Suppressor macrophage treated with lipopolysaccharide for 1 hour (primary cell): ENCODE measurements at places on chromosomes 4 and X.

DNA sequence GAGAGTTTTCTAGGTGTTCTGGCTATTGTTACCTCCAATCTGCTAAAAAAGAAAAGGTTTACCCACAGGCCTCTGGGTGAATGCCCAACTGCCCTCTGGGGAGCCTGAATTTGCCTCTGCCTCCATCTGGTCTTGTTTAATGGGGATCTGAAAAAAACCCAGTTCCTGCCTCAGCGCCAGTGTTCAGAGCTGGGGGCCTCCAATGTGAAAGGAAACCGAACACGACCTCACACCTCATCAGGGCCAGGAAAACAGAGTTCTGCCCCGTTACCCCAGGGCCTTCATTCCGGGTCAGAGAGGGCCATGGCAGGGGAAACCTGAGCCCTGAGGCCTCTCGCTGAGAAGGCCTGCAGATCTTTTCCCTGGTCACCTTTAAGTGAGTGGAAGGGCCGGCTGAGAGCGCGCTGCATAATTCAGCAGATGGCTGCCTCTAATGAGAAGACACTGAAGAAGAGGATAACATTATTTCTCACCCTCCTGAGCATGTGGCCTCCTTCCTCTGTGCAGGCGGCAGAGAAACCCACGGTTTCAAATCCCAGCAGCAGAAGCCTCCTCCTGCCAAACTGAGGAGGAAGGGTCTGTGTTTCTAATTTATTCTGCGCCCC lies 6.8 kb downstream of the SEPTIN6 start:
- peak; percentile 20 for DNase-seq

GRCh38 chr4:41620594-41621256 lies 82.8 kb downstream of the LIMCH1 start:
- no peak for DNase-seq

DNA sequence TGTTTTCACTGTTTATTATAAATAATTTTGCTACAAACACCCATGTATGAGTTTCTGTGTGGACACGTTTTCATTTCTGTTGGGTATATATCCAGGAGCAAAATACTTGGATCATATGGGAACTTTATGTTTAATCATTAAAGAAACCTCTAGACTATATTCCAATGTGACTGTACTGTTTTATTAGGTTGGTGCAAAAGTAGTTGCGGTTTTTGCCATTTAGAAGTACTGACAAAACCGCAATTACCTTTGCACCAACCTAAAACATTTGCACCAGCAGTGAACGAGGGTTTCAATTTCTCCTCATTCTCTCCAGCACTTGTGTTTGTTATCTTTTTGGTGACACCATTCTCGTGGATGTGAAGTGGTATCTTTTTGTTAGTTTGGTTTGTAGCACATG lies 565.0 kb downstream of the TRIML1 start:
- DNase-seq: no peak

DNA sequence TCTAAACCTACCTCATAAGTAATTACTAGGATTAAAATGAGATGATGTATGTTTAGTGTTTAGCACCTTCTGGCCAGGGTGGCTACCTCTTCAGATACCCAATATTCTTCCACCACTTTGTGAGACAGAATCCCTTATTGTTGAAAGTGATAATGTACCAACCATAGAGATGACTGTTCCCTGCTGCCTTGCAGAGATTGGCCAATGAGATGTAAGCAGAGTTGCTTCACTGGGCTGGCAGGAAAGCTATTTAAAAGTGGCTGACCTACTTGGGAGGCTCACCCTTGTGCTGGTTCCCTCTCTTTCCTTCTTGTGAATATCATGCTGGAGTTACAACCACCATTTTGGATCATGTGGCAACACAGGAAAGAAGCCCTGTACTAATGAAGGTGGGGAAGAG lies 58.9 kb downstream of the TMEM154 start:
- DNase-seq: no peak

GRCh38 chr4:5863461-5864113 lies 29.3 kb downstream of the CRMP1 start:
- peak; percentile 47 for DNase-seq

- no peak for DNase-seq
Observed at GRCh38 chr4:166957451-166957850, 276.8 kb downstream of the SPOCK3 start.

DNA sequence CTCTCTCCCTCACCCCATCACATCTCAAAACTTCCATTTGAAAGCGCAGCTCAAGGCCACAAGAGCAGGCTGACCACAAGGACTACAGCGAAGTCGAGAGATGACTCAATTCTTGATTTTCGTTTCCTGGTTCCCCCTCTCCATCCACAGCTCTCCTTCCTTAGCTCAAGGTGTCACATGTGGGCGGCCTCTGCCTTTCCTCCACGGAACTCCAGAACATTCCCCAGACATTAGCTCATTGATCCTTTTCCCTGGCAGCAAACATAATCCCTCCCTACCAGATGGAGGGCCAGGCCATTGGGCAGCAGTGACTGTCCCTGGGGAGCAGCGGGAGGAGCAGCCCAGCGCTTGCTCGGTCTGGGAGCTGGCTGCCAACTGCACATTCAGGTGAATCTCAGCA lies 56.3 kb downstream of the CCDC149 start:
- no peak for DNase-seq

GRCh38 chrX:114583646-114584374 lies at the start of gene HTR2C:
Gene HTR2C, plus strand, starts transcription at chrX:114584086. Its CDS starts 142,851 bp downstream, at chrX:114726937.
- no peak for DNase-seq

DNA sequence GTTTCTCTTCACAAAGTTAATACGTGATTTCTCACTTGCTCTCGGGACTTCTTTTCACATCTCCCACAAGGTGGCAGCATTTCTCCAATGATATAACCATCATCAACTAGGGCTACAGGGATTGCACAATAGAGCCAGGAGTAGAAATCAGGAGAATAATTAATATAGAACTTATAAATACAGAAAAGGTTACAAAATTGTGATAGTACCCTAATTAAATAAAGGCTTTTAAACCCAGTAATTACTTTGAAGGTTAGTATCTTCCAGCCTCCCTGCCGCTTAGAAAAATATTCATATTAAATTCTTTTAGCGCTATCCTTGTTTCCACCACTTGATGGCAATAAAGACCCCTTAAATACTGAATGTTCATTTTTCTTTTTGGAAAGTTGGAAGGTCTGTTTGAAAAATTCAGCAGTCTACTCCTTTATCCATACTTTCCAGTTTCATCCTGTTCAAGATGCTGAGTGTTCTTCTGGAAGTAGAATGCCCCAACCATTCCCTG lies 65.8 kb downstream of the RASGEF1B start:
- DNase-seq: peak; percentile 78

DNA sequence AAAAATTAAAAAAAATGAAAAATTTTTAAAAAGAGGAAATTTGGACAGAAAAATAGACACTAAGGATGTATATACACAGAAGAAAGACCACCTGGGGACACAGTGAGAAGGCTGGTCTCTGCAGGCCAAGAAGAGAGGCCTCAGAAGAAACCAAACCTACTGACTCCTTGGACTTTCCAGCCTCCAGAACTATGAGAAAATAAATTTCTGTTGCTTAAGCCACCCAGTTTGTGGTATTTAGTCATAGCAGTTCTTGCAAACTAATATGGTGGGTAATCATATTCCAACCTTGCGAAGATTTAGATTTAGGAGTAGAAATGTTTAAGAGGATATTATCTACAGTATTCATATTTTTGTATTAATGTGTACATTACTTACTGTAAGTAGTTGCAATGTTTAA lies 56.4 kb downstream of the COQ2 start:
- DNase-seq: no peak

- DNase-seq: no peak
Observed at GRCh38 chr4:86611757-86612156, 17.6 kb downstream of the PTPN13 start.

GRCh38 chr4:145347684-145348083 lies 134.0 kb upstream of the SMAD1 start:
- no peak for DNase-seq

GRCh38 chr4:985123-985830 lies 1.6 kb upstream of the IDUA start:
- peak; percentile 81 for DNase-seq

- no peak for DNase-seq
Observed at GRCh38 chr4:61723492-61723891, 523.4 kb downstream of the ADGRL3 start.

DNA sequence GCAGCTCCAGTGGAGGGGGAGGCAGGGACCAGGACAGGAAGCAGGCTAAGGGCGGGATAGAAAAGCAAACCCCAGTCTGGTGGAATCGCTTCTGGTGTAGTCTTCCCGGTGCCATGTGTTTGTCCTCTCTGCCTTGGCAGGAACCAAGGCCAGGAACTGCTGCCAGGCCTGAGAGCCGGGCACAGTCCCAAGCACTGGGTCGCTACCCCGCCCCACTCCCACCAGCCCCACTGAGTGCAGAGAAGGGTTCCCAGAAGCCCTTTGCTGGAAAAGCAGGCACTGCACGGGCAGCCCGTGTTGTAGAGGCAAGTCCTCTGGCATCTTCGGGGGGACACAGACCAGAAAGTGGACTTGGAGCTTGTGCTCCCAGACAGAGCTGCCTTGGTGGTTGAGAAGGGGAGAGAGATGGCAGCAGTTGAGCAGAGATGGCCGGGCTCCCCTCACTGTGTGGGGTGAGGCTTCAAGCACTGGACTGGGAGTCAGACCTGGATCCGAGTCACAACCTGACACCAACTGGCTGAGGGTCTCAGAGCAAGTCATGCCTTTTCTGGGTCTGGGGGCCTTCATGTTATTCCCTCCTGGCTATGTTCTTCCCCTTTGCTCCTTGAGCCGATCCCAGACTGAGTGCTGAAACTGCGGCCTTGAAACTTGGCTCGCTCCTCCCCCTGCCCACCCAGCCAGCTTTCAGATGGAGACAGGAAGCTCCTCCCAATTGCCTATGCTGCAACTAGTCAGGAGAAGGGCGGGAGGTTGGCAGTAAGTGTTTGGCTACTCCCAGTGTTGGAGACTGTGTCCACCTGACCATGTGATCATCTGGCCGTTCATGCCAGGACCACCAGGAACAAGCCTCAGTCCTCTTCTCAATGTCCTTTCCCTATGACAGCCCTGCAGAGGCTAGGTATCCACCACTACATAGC lies 59.7 kb upstream of the MTM1 start:
- DNase-seq: no peak

DNA sequence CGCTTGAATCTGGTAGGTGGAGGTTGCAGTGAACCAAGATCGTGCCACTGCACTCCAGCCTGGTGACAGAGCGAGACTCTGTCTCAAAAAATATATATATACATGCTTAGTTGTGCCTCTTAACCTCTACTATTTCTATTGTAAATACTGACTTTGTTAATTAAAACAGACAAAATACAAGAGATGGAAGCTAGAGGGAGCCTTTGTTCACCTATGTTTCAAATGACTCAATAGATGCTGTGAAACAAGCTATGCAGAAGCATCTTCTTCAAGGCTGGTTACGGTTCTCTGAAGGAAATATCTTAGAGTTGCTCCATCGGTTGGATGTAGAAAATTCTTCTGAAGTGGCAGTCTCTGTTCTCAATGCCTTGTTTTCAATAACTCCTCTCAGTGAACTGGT lies 6.2 kb downstream of the NCAPG start:
- peak; percentile 70 for DNase-seq

DNA sequence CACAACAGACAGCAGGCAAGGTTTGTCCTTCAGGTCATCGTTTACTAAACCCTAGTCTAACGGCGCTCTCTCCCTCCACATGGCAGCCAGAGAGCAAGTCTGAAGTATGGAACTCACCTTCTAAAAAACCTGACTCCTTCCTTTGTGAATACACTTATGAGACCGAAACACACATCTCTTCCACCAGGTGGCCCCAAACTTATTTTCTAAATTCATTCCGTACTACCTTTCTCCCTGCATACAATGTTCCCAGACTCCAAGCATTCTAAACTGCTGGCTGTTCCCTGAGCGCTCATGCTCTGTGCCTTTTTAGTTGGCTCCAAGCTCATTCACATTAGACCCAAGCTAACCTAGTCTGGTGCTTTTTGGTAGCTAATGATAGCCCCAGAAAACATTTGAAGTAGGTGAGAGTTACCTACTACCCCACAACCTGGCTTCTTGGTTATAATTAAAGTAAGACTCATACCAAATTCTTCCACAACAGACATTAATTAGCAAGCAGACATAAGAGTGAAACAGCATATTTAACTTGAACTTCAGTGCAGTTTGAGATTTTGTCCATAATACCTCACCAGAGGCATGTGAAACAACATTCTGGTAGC lies 67.6 kb upstream of the DCLK2 start:
- peak; percentile 26 for DNase-seq

- peak; percentile 38 for DNase-seq
Observed at GRCh38 chrX:139766545-139766983, 58.6 kb upstream of the MCF2 start.

DNA sequence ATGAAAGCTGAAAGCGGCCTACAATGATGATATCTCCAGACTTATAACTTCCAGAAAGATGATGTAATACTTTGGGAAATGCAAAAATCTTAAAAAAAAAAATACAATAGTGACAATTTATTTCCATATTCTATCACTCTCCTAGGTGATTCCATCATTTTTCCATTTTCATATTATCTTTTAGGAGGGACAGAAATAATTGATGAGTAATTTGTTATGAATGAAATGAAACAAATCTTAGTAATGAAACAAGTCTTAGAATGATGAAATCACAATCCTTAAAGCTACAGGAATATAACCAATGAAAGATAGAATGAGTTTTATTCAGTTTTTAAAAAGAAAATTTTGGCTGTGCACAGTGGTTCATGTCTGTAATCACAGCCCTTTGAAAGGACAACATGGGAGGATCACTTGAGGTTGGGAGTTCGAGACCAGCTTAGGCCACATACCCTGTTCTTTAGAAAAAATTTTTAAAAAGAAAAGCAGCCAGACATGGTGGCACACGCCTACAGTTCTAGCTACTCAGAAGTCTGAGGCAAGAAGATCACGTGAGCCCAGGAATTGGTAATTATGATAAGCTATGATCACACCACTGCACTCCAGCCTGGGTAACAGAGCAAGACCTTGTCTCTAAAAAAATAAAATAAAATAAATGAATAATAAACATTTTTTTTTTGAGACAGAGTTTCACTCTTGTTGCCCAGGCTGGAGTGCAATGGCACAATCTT lies 21.7 kb downstream of the CLOCK start:
- DNase-seq: peak; percentile 3

DNA sequence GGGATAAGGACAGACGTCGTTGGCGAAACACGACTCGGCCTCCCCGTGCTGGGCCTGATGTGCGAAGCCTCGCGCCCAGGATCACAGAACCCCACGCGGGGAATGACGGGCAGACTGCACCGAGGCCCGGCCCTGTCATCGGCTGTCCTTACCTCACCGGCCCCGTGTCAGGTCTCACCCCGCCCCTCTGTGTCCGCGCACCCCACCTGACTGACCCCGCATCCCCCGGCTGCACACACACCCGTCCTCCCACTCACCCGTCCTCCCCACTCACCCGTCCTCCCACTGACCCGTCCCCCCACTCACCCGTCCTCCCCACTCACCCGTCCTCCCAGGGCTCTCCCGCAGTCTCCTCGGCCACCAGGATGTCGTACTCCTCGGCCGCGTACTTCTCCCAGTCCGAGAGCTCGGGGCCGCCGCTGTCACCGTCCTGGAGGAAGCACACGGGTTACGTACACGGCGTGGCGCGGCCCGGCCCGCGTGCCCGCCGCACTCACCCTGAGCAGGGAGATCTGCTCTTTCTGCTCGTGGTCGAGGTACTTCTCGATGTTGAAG lies 19.8 kb upstream of the GTPBP6 start:
- no peak for DNase-seq

GRCh38 chr4:89305712-89306437 lies 1.7 kb downstream of the GPRIN3 start:
- DNase-seq: peak; percentile 81
